ENCODE measurements at places on chromosomes 3 and 15.

DNA sequence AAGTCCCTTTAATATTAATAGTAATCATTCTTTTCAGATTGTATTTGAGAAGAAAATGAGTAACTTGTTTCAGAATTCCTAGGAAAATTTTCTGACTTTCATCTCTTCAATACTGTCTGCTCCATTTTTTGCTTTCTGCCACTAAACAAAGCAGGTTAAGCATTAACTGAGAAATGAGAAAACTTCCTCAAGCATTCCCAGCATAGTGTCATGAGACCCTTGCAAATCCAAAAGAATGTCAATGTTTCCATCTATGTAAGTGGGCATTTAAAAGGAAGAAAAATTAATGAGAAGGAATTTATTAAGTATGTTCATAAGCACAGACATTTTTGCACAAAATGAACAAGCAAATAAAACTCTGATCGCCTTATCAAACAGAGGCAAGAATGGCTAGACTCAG is 148.0 kb upstream of the STRIT1 start:
- no peak for DNase-seq

- DNase-seq: no peak
Observed at GRCh38 chr3:12425850-12426579, 58.3 kb upstream of the TSEN2 start.

GRCh38 chr3:52021489-52022268 is 26.0 kb upstream of the RPL29 start:
- DNase-seq: no peak

DNA sequence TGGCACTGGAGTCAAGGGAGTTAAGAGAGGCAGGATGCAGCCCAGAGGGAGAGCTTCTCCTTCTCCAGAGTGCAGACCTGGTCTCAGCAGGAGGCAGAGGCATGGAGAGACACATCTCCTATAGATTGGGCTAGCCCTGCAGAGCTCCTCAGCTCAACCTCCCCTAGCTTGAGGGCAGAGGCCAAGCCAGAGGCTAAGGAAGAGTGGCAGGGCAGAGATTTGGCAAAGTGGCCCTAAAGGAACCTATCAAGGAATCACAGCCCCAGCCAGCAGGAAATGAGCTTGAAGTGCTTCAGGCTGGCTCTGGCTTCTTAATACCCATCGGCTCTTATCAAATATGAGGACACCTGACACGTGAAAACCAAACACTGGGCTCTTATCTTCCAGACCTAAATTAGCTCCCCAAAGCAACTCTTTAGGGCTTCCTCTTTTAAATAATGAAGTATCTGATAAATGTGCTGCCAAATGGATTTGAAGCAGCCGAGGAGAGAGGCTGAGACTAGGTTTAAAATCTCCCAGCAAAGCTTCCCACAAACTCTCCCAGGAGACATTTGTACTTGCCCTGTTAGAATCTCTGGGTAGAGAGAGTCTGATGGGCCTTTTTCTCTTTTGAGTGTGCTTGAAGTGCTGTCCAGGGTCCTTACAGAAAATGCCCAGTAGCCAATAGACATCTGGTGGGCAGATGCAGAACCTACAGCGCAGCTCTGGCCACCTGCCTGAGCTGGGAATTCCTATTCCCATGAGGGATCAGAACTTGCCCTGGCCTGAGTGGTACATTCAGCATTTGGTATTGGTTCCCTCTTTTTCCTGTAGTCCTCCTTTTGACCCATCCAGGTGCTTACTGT is 271.4 kb downstream of the CLSTN2 start:
- DNase-seq: no peak

DNA sequence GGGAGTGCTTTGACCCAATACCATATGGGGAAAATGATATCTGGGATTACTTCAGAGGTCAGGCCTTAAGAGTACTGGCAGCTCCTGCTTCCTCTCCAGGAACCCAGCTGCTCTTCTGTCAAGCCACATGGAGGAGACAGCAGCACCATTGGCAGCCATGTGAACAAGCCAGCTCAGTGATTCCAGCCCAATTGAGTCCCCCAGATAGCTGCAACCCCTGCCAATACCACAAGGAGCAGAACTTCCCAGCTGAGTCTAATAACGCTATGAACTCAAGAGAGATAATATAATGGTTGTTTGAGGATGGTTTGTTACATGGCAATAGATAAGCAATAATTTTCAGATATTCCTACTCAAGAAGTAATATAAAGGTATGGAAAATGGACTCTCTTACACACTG is 126.8 kb upstream of the CPNE4 start:
- DNase-seq: no peak

DNA sequence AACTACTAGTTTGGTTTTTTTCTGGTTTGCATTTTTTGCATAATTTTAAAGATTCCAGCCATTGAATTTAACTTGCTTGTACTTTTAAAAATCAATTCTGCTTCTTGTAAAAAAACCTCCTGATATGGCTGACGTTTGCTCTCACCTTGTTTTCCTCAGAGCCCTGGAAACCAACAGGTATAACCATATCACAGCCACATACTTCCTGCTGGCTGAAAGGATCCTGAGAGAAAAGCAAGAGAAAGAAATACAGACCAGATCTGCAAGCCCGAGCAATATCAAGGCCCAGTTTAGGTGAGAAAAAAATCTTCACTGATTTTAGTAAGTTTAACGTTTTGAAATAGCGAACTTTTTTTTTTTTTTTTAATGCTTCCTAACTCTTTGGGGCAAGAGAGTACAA is 56.8 kb downstream of the SNRK start:
- no peak for DNase-seq

- no peak for DNase-seq
Observed at GRCh38 chr3:193842832-193843473, 249.9 kb downstream of the OPA1 start.

- no peak for DNase-seq
Observed at GRCh38 chr3:112466020-112466419, 33.3 kb downstream of the BTLA start.

DNA sequence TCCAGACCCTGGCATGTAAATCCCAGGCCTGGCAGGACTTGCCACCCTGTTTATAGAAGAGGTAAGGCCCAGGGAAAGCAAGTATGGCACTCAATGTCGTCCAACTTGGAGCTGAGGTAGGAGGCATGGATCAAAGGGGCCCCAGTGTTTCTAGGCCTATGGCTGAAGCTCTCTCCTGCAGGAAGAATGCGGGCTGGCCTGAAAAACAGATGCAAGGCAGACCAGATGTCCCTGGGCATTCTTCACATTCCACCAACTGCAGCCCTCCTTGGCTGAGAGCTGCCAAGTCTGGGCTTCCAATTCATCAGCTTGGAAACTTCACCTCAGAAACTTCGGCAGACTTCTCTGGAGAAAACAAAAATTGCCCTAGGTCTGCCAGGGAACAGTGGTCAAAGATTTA is 22.2 kb downstream of the MESD start:
- no peak for DNase-seq

GRCh38 chr15:78329625-78330024 is 10.5 kb upstream of the CRABP1 start:
- DNase-seq: no peak

DNA sequence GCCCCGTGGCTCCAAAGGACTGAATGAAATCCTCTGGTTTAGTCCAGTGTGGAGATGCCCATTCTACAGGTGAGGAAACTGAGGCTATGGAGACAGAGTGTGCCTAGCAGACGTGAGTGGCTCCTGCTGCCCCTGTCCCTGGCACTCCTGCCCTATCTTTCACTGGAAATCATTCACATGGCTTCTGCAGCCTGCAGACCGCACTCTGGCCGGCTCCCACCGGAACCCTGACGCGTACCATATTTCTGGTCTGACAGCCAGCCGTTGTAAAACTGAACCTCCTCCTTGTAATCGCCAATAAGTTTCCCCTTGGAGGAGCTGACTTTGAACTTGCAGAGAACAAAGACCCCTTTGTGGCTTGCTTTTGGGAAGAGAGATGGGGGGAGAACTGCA is 136.5 kb downstream of the CHSY1 start:
- DNase-seq: no peak

GRCh38 chr3:42119561-42120355 is 28.6 kb downstream of the TRAK1 start:
- DNase-seq: no peak

- DNase-seq: no peak
Observed at GRCh38 chr3:5645692-5646410, 458.3 kb downstream of the EDEM1 start.

DNA sequence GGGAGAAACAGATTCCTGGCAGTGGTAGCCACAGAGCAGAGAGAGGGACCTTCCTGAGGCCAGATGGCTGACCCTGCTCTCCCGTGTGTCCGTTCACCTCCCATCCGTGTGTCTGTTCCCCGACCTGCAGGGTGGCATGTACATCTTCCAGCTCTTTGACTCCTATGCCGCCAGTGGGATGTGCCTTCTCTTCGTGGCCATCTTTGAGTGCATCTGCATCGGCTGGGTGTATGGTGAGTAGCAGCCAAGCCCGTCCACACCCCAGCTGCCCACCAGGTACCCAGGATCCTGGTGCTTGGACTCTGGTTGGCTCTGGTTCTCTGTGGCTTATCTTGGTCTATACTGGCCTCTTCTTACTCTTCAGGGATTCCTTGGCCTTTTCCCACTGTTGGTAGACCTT is 59.5 kb upstream of the SLC6A1 start:
- no peak for DNase-seq

DNA sequence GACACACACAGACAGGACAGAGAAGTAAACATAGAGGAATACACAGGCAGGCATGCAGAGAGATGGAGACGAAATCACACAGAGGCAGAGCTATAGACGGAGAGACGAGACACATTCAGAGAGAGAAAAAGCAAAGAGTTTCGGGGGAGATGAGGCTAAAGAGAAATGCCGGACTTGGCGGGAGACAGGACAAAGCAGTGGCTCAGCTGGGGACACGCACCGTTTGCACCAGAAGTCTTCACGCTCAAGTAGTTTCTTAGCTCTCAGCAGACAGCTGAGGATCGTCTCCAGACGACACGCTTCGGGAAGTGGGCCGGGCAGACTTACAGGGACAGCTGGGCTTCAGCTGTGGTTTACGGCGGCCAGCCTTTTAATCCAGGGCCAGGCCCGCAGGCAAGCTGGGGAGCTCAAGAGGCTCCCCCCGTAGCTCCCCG is 56.2 kb upstream of the DLG1 start:
- no peak for DNase-seq

- no peak for DNase-seq
Observed at GRCh38 chr15:25667829-25668228, 195.3 kb downstream of the ATP10A start.

DNA sequence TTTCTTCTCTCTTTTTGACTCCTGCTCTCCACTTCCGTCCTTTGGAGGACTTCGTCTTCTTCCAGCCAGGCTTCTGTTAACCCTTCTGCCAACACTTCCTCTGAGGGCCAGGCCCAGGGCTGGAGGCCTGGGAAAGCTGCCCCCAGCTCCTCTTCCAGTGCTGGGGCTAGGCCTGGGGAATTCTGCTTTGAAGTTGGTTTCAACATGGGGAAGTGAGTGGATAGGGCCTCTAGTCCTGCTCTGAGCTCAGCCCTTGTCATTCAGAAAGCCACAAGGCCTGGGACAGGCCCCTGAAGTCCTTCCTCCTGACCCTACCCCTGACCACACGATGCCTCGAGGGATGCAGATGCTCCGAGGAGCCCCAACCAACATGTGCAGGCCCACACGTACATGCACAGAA is 53.9 kb upstream of the HERC1 start:
- no peak for DNase-seq

DNA sequence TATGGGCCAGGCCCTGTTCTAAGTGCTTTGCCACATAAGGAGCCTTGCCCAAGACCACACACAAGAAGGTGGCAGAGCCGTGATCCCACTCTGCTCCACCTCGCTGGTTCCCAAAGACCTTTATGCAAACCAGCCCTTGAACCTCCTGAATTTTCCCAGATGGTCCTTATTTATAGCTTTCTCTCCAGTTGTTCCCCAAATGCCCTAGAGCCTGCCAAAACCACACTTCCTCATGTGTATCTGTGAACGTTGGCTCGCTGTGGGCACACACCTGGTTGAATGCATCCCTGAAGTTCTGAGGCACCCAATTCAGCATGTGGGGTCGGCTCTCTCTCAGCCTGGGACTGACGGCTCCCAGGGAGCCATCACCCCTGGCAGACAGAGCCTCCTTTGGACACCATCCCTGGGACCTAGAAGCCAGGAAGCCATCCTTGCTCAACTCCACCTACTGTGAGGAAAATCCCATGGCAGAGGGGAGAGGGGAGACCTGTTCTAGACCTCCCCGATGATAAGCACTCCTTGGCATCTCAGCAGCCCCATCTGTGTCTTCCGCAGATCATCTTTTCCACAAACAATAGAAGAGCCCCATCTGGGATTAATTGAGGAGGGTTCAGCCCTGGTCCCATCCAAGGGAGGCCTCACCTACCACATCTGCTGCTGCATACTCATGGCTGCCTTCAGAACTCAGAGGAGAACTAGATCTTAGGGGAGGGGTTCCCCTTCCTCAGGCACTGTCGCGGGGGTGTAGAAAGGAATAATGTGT is 42.3 kb upstream of the LIMD1 start:
- no peak for DNase-seq

DNA sequence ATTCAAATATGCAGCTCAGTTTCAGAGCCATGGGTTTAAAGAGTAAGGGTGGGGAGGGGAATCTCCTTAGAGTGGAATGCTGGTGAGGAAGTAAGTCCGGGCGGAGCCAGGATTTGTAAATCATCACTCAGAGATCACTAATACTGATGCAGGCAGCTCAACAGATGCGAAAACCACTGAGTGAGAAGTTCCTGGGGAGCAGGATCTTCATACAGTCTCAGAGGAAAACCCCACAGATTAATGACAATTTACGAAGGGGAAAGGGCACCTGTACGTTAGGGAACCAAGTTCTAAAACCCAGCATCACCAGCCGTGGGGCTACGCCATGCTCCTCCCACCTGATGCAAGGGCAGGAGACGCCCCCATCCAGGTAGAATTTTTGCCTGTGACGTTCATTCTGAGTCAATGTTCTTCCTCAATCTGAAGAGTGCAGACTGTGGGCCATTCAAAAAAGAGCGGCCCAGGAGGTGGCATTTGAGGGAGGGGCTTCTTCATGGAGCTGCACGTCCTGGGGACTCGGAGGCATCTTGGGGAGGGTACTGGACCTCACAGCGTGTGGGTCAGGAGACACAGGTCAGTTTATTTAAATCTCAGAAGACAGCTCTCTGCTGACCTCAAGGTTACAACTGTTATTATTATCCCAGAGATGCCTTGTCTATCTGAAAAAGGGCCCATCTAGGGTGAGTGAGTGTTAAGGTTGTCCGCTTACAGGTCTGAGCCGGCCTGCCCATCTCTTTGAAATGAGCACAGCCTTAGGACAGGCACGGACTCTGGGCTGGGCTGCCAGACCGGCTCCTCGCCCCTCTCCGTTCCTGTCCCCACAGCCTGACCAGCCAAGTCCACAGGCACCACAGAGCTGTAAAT is 228.0 kb downstream of the XXYLT1 start:
- DNase-seq: no peak
